ENCODE measurements at places on chromosomes 16 and 17.

- DNase-seq: no peak
Measured at GRCh38 chr17:45096141-45096540, 35.0 kb downstream of the NMT1 start.

GRCh38 chr16:74307383-74307782 lies 10.8 kb downstream of the PSMD7 start:
- no peak for DNase-seq

DNA sequence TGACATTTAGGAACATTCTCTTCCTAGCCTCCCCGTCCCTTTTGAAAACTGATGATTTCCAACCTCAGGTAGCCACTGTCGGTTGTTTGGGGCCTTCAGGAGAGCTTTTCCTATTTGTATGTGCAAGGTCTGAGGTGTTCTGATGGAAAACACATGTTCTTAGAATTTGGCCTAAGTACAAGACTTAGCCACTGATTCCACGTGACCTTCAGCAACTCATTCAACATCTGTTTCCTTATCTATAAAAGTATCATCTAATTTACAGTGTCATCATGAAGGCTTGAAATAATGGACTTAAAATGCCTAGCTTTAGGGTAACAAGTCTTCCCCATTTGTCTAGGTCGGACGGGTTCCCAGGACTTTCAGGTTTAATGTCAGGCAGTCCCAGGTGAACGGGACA lies 259.3 kb downstream of the SOX9 start:
- no peak for DNase-seq

DNA sequence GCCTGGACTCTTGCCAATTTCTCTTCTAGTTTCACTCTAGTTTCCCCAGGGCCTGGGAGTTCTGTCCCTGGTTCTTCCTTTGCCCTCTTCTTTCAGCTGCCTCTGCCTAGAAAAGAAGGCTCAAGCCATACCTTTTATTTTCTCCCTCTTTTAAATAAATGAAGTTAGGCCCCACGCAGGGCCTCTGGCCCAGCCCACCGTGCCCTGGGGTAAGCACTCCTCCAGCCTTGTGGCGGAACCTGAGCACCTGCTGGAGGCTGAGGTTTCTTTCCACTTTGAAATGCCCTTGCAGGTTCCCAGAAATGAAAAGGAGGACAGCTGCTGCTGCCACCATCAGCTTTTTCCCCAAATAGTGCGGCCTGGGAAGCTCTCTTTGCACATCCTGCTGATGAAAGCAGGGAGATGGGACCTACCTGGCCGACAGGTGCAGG lies 139.4 kb downstream of the CCDC182 start:
- DNase-seq: no peak

DNA sequence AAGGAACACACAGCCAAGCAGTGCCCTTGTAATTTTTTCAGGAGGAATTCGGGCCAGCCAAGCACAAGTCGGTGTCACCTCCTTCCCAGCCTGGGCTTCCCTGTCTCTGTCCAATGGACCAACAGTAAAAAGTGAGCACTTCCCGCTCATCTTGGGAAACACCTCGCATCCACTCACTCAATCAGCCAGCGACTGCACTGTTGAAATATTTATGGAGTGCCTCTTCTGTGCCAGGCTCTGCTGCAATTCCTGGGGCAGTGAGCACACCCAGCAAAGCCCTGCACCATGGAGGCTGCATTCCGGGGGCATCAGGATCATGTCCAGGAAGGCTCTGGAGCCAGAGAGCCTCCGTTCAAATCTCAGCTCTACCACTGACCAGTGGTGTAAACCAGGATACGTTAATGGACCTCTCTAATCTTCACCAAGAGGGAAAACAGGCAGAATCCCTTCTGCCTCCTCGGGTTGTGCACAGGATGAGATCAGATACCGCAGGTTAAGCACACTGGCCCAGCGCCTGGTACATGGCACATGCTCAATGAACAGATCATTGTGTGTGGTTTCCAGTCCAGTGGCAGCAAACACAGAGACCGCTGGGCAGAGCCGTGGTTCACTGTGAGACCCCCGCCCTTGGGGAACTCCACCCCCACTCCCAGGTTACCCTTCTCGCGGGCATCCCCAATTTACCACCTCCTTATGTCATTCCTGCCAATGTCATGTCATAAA lies 194.3 kb downstream of the ZNF423 start:
- DNase-seq: no peak

DNA sequence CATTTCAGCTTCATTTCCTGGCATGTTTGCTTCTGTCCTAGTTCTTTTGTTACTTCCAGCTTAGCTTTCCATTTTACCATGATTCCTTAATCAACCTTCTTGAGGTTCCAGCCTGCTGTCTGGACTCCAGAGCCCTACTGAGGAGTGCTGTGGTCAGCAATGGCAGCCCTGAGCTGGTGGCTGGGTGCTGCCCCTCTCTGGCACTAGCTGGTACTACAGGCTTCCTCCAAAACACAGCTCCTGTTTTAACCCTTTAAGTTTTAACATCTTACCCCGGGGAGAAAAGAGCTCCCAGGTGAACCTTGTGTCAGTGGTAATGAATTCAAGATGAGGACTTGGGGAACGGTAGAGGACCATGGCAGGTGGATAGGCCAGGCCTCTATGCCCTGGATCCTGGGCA lies 395.5 kb downstream of the TMEM114 start:
- no peak for DNase-seq

- DNase-seq: peak; percentile 56
Measured at GRCh38 chr17:64306850-64307463, 43.9 kb upstream of the TEX2 start.

- DNase-seq: no peak
Measured at GRCh38 chr17:6069539-6070429, at the start of gene WSCD1. Gene WSCD1 (plus strand): TSS chr17:6070379. CDS start chr17:6080659, 10,280 bp downstream.

- DNase-seq: no peak
Measured at GRCh38 chr16:84836967-84837366, 17.2 kb downstream of the CRISPLD2 start.

- DNase-seq: peak; percentile 26
Measured at GRCh38 chr17:32323811-32324491, 18.0 kb downstream of the C17orf75 start.

GRCh38 chr17:49290690-49291359 lies 60.2 kb upstream of the PHOSPHO1 start:
- DNase-seq: peak; percentile 31

DNA sequence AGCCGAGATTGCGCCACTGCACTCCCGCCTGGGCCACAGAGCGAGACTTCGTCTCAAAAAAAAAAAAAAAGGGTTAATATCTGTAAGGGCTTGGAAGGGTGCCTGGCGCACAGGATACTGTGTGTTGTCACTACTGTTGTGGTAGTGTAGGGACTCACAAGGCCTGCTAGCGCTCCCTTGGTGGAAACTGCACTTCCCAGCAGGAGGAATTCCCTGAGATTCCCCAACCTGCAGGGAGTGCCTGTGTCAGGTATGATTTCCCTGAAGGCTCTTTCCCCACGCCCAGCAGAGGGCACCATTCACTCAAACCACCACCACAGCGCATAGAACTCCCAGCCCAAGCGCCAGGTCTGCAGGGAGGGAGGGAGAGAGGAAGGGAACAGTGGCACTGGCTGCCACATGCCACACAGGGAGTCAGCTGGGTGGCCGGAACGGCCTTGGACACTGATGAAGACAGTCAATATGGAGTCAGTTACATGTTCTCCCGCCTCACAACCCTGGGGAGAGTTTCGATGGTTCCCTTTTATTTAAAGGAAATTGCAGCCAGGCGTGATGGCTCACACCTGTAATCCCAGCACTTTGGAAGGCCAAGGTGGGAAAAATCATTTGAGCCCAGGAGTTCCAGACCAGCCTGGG lies 32.7 kb upstream of the CDH1 start:
- DNase-seq: peak; percentile 69

DNA sequence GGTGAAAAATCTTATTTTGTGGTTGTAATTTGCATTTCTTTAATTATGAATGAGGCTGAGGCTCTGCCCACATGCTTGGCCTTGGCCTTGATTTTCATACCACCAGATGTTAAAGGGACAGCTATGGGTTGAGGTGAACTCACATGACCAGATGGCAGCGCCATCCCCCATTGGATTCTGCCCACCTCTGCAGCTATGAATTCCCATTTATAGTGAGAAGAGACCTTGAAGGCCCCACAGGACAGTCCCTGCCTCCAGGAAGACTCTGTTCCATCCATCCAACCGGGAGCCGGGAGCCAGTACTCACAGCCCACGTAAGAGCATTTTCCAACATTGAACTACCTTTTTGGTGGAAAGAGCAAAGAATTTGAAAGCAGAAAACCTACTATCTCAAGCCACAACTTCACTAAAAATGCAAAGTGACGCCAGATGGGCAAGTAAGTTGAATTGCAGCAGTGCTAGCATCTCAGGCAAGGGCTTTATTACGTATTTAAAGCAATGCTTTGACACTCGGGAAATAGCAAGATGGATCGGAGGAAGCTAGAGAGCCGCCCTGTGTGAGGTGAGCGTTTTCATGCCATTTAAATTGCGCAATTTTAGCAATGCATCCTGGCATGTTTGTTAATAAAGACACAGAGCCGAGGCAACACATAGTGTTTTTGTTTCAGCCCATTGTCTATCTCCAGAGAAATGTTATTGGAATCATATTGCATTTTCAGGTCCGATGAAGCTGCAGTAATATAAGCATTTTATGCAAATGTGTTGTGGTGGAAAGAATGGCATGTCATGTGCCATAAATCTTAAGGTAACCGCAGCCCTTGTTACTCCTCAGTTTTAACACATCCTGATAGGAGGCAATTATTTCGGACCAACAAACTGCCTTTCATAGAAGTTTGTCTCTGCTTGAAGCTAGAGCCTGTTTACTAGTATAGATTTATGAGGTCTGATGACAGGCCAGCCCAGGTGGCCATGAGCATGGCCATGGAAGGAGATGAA lies 273.4 kb upstream of the TNRC6C start:
- no peak for DNase-seq

DNA sequence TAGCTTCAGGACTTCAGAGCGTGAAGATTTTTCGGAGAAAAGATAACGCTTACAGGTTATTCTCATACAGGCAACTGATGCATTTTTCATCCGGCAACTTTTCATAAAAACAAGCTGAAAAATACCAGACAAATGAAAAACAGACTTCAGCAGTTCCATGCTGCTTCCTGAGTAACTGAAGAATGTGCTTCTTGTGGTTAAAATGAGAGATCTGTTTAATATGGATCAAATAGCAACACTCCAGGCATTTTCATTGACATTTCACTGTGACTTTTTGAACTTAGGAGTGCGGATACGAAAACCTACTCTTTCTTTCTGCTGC lies 705 bp upstream of the PITPNC1 start:
- DNase-seq: no peak

GRCh38 chr16:54120846-54121480 lies 165.6 kb downstream of the IRX3 start:
- DNase-seq: no peak

DNA sequence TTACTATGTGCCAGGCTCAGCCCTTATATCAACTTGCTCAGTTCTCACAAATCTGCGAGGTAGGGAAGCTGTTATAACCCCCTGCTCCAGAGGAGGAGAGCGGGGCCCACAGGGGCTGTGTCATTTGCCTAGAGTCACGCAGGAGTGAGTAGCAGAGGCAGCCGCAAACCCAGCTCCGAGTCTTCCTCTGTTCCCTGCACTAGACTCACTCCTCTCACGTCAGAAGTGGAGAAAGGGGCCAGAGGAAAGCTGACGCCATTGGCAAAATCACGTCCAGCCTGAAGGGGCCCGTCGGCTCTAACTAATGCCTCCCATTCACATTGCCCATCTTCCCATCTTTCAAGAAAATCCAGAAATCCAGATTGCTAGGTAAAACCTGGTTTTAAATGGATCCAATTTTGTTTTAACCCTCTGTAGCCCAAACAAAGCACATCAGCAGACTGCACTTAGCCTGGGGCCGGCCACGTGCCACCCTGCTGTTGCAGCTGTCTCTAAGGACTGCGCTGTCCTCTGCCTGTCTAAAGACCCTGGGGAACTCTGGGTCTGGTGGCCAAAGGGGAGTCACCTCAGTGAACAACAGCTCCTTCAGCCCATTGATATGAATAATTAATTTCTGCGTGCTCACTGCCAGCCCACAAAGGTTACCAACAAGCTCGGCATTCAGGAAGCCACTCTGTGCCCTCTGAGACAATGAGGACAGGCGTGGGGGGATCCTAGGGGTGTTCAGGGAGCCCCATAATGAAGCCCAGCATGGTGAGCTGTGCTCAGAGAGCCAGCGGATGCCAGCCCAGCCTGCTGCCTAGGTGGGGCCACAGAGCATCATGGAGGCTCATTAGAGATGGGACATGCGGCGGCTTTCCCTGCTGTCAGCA lies 36.7 kb upstream of the ABR start:
- DNase-seq: no peak

GRCh38 chr16:67444259-67445125 lies 13.6 kb downstream of the HSD11B2 start:
- DNase-seq: no peak

GRCh38 chr17:73160980-73161630 lies 3.7 kb upstream of the SSTR2 start:
- DNase-seq: no peak

GRCh38 chr16:947255-947921 lies 23.4 kb downstream of the LMF1 start:
- no peak for DNase-seq

DNA sequence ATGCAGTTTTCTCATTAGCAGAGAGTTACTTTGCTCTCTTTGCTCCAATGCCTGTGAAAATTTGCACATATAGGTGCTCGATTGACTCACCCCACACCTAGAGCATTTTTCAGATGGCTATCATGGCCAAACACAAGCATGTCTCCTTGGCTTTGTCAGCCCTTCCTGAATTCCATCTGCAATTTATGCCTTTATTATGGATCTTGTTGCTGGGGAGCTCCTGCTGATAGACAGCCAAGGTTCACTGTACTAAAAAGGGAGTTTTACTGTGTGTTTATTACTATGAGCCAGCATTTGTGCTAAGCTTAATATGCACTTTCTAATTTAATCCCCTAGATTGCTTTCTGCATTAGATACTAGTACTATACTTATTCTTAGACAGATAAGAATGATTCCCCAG lies 93.3 kb downstream of the TOX3 start:
- no peak for DNase-seq

DNA sequence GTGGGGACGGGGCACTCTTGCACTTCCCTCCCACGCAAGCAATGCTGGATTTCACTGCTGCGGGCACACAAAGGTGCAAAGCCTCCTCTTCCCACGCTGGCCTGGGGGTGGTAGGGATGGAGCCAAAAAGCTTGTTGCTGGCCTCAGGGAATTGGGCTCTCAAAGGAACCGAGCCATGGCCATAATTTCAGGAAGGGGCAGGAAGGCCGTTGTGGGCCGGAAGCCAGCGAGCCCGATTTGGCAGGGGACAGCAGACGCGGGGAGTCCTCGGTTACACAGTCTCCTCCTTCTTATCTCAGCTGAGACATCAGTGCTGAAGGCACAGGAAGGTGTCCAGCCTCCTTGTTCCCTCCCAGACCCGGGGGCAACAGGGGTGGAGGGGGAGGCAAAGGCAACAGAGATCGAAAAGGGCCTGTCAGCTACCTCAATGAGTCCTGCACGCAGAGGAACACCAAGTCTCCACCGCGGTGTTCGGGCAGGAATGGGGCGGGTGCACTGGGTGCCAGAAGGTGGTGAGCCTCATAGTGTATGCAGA lies 59.5 kb downstream of the SLFN11 start:
- DNase-seq: no peak

DNA sequence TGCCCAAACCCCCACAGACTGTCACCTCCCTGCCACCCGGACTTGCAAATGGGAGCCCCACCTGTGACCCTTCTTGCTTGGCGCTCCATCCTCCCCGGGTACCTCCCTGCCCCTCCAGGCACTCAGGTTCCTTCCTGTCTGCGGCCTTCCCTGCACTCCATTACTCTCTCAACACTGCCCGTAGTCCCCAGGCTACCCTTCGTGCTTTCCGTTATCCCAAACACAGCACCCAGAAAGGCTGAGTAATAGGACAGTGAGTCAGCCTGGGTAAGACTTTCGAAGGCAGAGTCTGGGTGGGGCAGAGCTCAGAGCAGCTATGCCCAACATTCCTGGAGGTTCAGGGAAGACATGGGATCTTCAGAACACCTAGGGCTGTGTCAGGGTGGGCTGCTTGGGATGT lies 16.6 kb upstream of the C16orf74 start:
- DNase-seq: peak; percentile 93

Measured in RWPE1 (cell line).